ENCODE measurements at places on chromosomes 2 and 18. TPM values are rescaled to one million over a fixed set of nuclear protein-coding genes. Genes with fewer than 3 reads are reported as not detected.

The MTCL1 gene
- total RNA-seq: 7.0 TPM

DNA sequence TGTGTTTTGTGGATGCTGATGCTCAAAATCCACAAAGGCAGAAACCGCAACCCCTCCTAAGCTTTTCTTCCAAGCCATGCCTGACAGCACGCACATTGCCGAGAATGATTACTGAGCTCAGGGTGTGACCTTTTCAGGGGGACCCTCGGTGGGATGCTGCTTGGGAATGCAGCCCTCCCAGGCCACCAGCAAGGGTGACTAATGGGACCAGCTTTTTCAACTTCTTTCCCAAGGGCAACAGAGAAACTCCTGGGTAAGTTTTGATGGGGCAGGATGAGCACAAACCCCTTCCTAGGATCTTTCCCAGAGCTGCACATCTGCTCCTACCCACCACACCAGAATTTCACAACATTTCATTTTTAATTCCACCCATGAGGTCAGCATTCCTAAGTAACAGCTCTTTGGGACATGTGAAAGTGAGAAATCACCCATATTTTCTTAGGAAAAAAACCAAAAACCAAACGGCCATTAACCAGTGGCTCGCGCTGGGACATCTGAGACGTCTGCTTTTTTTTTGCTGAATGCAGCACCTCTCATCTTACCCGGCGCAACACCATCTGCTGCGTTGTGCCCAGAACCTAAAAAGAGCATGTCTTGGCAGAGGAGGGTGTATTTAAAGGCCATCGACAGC is 119.0 kb downstream of the ARL4C start:
- DNase-seq: no peak

DNA sequence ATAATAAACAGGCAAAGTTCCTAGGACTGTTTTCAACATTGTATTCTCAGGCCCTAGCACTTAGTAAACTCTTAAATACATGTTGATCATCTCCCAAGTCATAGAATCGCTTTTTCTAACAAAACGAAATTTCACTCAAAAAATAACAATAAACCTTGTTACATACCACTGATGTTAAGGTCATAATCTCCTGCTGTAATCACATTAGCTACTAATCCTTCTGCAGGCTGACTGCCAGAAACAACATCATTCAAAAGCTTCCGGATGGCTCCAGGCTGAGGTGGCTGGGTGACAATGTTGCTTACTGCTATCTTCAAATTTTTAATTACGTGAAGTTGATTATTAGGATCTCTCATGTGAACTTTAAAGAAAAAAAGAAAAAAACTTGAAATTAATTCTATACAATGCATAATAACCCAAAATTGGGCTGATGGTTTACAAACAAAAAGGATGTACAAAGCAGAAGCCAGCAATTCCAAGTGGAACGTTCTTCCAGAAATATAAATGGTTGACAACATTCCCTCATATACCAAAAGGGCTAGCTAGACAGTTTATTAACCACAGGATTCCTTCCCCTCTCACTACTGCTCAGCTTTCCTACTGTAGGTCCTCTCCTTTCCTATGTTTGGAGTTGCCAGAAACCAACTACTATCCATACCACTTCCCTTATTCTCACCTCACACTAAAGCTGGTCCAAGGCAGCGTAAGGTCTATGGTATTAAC is 11.6 kb downstream of the TRAPPC8 start:
- DNase-seq: no peak

- no peak for DNase-seq
Observed at GRCh38 chr2:212745359-212745758, 206.8 kb upstream of the ERBB4 start.

- DNase-seq: no peak
Observed at GRCh38 chr2:63058144-63058920, 7.7 kb downstream of the OTX1 start.

DNA sequence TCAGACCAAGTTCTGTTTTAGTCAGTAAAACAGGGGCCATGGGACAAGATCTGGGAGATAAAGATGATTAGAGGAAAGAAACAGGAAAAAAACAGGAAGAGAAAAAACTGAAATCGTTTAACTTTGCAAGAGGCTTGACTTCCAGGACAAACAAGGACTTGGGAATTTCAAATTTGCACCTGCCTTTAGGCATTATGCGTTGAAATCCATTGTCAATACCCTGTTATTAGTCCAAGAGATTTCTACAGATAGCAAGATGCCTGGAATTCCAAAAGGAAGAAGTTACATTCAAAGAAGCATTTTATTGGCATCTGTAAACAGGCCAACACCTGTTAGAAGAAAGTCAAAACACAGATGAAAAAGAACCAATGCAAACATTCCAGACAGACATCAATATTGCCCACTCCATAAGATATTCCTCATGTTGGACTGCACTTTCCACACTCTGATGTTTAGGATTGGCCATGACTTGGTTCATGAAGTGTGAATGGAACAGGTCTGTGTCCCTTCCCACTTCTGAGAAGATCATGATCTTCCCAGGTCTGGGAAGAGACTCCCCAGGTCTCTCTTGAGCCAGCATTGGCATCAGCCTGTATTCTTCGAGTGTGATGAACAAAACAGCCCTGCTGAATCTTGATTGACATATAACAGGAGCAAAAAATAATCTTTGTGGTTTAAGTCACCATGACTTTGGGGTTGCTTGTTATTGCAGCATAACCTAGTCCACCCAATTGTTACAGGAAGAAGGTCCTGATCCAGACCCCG is 181.4 kb upstream of the FN1 start:
- no peak for DNase-seq

Data from Right ventricle myocardium inferior (tissue), 1 donor.